ENCODE measurements at places on chromosomes 6 and 20.

GRCh38 chr20:50788045-50788991 lies 6.5 kb upstream of the BCAS4 start:
- DNase-seq, result no peak

DNA sequence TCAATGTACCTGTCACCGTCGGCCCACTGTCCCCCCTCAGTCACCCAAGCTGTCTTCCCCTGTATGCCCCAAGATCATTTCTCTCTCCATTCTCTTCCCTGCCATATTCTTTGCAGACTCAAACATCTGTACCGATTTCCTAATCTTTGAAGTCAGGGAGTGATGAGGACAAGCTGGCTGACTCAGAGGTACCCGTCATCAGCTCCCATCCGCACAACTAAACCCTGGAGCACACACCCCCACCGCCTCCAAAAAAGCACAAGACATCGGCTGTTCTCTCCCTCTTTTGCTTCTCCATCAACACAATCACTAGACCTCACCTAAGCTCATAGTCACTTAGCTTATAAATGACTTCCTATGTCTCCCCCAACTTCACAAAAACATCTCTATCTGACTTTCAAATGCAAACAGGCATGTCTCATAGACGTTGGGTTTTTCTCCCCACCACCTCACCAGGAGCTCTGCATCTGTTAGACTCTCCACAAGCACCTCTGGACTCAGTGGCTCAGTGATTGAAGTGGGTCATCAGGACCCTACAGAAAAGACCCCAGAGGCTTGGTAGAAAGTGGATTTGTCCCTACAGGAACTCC lies 11.5 kb upstream of the NFATC2 start:
- no peak for DNase-seq

DNA sequence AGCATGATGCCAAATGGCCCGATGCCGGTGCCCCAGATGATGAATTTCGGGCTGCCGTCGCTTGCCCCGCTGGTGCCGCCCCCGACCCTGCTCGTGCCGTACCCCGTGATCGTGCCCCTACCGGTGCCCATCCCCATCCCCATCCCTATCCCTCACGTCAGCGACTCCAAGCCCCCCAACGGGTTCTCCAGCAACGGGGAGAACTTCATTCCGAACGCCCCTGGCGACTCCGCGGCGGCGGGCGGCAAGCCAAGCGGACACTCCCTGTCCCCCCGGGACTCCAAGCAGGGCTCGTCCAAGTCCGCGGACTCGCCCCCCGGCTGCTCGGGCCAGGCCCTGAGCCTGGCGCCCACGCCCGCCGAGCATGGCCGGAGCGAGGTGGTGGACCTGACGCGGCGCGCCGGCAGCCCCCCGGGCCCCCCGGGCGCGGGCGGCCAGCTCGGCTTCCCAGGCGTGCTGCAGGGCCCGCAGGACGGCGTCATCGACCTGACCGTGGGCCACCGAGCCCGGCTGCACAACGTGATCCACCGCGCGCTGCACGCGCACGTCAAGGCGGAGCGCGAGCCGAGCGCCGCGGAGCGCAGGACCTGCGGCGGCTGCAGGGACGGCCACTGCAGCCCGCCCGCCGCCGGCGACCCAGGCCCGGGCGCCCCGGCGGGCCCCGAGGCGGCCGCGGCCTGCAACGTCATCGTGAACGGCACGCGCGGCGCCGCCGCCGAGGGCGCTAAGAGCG lies 144.6 kb downstream of the SOBP start:
- no peak for DNase-seq

DNA sequence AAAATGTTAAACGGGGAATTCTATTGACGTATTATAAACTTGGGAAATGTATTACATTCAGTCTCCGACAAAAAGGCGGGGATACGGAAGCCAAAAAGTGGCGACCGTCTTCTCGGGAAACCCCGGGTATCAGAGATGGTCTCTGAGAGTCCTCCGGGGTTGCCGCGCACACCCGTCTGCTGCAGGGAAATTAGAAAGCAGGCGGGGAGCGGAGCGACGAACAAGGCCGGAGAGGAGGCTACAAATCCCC lies 1.5 kb downstream of the SALL4 start:
- DNase-seq, result no peak

DNA sequence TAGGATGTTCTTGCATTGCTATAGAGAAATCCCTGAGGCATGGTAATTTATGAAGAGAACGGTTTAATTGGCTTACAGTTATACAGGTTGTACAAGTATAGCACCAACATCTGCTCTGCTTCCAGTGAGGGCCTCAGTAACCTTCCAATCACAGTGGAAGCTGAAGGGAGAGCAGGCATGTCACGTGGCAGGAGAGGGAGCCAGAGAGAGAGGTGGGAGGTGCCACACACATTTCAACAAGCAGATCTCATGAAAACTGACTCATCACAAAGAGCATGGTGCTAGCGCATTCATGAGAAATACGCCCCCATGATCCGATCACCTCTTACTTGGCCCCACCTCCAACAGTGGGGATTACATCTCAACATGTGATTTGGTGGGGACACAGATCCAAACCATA lies 871.2 kb downstream of the TFAP2A start:
- DNase-seq, result no peak

Data from NCI-H446 (cell line).